Stimulated activated CD4-positive, alpha-beta T cell treated with anti-CD3 and anti-CD28 coated beads, Interleukin-2, amount 100 ng/mL, for 24 hours (primary cell): ENCODE measurements at places on chromosomes 13 and 19.
A peak's percentile ranks its signal among the peaks of the same experiment; 100 is the strongest.

DNA sequence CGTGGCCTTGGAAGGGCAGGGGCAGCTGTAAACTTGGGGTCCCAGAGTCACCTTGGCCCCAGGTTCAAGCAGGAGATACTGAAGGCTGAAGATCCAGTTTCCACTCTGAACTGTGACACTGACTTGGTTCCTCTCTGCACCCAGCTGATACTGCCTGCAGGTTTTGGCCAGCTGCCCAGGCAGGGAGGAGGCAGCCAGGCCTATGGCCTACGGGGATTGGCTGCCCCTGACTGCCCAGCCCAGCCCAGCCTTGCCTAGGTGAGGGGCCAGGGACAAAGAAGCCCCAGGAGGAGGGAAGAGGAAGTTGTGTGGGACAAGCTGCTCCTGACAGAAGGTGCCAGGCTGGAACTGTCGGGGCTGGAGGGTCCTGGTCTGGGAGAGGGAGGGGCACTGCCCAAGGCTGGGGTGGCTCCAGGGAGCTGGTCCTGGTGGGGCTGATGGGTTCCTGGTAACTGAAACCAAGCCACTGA, 51.7 kb upstream of the CYP4F8 start:
- no peak for DNase-seq

DNA sequence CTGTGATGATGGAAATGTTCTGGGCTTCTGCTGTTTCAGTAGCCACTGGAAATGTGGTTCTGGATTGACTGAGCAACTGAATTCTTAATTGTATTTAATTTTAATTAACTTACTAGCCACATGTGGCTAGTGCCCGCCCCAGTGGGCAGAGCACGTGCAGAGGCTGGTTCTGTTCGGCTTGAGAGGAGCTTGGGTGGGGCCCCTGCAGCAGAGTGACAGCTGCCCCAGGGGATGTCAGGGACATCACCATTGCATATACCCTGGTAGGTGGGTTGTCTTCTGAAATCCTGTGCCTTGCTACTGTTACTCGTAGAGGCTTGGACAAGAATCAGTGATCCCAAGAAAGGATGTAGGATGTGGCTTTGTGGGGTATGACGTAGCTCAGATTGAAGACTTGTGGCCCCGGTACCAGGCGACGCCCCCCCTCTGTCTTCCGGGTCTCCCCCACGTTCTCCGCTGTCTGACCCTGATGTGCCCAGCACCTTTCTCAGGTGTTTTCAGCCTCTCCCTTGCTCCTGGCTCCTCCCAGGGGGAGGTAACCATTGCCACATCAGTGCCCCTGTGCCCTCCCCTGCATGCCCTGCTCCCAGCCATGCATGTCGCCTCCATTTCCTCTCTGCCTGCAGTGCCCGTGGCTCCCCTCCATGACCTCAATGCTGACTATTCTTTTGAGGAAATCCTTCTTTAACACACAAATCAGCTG, 102.6 kb upstream of the RNF113B start:
- DNase-seq = no peak

DNA sequence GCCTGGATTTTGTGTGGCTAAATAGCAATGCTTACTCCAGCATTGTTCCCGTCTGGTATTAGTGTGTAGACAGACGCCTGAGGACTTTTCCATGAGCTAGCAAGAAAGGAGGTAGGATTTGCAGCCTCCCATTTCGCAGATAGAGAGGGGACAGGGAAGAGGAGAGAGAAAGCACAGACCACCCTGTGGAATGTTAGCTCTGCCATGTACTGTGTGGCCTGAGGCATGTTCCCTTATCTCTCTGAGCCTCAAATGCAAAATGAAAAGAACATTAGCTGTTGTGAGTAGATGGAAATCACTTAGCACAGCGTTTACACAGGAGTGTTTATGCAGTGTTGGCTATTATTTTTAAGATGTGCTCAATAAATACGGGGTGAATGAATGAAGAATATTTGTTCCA, 45.5 kb downstream of the OLFM4 start:
- no peak for DNase-seq

DNA sequence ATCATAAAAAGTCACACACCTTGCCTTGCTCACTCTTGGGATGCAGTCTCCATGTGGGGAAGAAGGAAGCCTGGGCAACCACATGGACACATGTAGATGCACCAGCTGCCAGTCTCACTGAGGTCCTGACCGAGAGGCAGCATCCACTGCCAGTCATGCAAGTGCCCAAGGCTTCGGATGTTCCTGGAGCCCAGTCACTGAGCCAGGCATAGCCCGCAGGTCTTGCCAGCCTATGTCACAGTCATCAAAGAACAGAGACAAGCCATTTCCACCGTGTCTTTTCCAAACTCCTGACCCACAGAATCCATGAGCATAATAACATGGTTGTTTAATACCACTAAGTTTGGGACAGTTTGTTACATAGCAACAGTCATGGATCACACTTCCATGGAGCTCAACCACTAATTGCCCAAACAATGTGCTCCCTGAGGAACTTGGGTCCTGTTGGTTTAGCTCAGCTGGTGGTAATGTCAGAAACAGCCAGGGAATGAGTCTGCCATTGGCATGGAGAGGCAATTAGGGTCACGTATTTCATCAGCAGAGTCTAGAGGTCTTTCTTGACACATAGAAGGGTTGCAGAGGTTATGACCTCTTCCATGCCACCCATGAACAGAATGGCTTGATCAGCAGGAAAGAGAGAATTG, 21.5 kb downstream of the STARD13 start:
- DNase-seq = no peak

- no peak for DNase-seq
Measured at GRCh38 chr19:32104153-32104849, 241.1 kb upstream of the ZNF507 start.

GRCh38 chr13:30404207-30404606, 18.1 kb upstream of the UBE2L5 start:
- DNase-seq = no peak

DNA sequence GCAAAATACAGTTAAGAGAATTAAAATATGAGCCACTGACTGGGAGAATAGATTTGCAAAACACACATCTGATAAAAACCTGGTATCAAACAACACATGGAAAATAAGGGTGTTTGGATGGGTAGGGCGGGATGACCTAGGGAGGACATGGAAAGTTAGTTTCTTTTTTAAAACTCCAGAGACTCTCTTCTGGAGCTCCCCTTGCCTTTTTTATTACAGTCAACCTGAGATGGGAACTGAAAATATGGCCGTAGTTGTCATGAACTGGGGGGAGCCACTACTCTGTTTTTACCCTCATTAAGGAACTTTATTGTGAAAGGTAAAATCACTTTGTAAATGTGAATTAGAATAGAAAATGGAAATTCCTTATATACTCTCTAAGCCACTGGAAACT, 113.0 kb downstream of the ATP11A start:
- DNase-seq = no peak

DNA sequence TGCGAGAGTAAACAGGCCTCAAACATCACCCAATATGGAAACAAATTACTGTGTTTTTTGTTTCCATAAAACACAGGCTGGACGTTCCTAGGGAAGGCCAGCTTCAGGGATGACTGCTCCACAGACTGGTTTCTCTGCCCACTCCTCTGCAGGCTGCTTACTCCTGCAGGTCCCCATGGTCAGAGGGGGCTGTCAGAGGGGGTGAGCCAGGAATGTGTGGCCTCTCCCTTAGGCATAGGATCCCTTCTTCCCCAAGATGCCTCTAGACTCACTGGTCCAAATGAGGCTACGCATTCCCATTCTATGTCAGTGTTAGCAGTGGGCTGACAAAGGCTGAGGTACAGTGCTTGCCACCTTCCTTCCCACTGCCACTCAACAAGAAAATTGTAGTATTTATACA, 229.8 kb downstream of the LHFPL6 start:
- no peak for DNase-seq

- no peak for DNase-seq
Measured at GRCh38 chr13:38775085-38775484, 88.2 kb downstream of the FREM2 start.

- peak; percentile 23 for DNase-seq
Measured at GRCh38 chr13:23268441-23268840, 87.7 kb downstream of the SGCG start.

- DNase-seq = no peak
Measured at GRCh38 chr13:45500492-45501174, 35.9 kb downstream of the COG3 start.

- DNase-seq = peak; percentile 85
Measured at GRCh38 chr19:18388100-18388959, 2.4 kb downstream of the GDF15 start.

DNA sequence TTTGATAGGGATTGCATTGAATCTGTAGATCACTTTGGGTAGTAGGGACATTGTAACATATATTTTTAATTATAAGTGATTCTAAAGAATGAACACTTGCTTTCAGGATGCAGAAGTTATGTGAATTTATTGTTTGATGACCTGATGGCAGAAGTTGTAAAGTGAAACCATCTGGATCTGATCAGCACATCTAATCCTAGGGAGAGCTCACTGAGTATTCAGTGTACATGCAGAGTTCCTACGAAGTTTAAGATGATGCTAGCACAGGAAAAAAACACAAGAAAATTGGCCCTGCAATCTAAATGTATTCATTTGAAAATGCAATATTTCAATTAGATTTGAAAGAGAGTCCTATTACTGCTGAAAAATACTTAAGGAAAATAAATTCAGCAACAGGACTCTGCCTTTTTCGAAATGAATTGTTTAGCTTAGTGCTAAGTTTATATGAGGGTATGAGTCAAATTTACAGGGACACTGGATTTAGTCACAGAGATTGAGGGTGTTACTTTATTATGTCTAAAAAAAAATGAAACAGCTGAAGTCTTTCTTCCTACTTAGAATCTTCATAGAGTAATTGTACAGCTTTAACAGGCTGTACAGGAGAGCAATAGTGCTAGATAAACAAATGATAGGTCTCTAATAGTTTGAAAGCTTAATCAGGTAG, 385.7 kb downstream of the DCT start:
- DNase-seq = no peak

DNA sequence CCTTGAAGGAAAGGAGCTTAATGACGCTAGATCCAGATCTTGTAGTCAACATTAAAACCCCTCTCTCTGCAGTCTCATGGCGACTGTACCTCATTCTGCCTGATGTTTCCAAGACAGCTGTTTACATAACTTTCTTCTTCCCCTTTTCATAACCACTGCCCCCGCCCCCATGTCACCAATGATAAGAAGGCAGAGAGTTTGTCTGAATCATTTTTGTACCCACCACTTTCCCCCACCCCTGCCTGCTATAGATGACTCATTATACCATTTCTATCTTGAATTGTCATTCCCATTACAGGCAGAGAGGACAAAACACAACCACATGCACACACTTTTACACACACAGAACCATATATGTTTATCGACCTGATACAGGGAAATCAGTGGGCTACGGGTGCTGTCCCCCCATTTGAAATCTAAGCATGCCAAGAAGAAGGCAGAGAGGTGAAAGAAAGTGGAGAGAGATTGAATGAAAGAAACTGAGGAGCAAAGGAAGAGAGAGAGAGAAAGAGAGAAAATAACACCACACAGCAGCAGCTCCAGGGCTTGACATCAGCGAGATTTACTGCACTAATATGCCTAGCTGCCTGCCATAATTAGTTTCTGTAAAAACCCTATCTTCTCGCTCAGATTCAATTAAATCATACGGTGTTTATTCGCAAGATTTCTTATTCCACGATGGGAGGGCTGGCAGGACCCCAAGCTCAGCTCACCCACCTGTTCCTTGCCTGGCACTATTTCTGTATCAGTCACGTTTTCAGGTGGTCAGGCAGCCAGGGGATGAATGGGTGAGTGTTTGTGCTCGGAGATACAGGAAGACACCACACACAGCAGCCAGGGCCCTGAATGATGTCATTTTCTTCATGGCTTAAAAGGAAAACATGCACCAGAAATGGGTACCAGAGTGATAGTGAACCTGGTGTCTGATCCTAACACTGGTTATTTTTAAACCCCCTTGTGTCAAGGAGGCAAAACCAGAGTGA, 114.3 kb upstream of the SERP2 start:
- DNase-seq = peak; percentile 87

- peak; percentile 80 for DNase-seq
Measured at GRCh38 chr19:16371540-16371986, 46.9 kb downstream of the KLF2 start.

DNA sequence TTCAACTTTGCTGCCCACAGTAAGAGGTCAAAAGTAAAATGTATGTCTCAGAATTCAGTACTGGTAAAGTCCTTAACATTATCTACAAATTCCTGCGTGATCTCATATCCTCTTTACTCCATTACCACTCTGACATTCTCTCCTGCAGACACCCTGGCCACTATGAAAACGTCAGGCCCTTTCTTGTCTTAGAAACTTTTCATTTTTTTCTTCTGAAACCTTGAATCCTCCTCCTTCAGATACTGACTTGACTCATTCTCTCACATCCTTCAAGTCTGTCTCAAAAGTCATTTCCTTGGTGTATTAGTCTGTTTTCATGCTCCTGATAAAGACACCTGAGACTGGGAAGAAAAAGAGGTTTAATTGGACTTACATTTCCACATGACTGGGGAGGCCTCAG, 262.3 kb downstream of the POU4F1 start:
- DNase-seq = no peak

GRCh38 chr19:39759457-39760184, 19.0 kb upstream of the LEUTX start:
- DNase-seq = no peak

- no peak for DNase-seq
Measured at GRCh38 chr19:18098891-18099622, 1.5 kb downstream of the MAST3 start.

DNA sequence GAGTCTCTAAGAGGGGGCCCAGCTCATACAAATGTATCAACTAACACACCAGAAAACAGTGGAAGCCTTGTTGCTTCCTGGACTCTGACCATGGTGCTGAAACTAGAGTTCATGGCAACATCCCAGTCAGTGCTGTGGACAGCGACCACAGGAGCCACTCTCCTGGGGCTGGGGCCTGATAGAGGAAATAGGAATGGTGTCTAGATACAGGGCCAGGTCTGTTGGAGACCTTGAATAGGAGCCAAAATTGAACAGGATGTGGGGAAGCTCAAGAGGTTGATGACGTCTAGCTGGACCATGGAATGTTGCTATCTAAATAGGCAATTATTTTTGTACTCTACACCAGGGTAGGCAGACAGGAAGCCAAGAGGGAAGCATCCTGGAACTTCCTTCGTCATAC, 21.7 kb downstream of the LILRB4 start:
- no peak for DNase-seq

- peak; percentile 63 for DNase-seq
Measured at GRCh38 chr19:47109541-47110375, 3.8 kb downstream of the ZC3H4 start.

- DNase-seq = no peak
Measured at GRCh38 chr19:1449467-1450442, at the start of gene APC2. Gene APC2 (plus strand): TSS chr19:1450121. CDS start chr19:1453002, 2,881 bp downstream.

GRCh38 chr19:20273376-20273775, 106.4 kb downstream of the ZNF486 start:
- DNase-seq = no peak

DNA sequence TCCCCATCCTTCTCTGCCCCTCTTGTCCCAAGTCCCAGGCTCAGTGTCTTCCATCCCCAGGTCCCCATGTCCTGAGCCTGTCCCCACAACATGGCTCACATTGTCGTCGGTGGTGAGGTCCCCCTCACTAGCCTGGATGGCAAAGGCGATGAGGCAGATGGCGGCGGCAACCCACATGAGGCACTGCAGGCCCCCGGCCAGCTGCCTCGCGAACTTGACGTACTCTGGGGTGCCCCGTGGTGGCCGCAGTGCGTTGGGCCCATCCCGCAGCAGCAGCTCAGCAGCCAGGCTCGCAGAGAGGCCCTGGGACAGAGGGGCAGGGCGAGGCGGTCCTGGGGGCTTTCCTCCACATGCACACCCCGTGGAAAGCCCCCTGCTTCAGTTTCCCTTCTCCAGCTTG, 1.1 kb downstream of the ATP4A start:
- no peak for DNase-seq
